ENCODE measurements at places on chromosomes 13 and 19. TPM values are rescaled to one million over a fixed set of nuclear protein-coding genes. Genes with fewer than 3 reads are reported as not detected.

Gene POU4F1
- total RNA-seq = 2.6 TPM

Gene GSX1
- total RNA-seq = not detected

Gene ZNF547
- total RNA-seq = 2.9 TPM

Gene FAAP24
- total RNA-seq = 2.9 TPM

Gene CKM
- total RNA-seq = not detected

Gene LILRB3
- total RNA-seq = not detected

Gene SLAIN1
- 9.2 TPM for total RNA-seq
